ENCODE measurements at places on chromosomes 16 and 17.

DNA sequence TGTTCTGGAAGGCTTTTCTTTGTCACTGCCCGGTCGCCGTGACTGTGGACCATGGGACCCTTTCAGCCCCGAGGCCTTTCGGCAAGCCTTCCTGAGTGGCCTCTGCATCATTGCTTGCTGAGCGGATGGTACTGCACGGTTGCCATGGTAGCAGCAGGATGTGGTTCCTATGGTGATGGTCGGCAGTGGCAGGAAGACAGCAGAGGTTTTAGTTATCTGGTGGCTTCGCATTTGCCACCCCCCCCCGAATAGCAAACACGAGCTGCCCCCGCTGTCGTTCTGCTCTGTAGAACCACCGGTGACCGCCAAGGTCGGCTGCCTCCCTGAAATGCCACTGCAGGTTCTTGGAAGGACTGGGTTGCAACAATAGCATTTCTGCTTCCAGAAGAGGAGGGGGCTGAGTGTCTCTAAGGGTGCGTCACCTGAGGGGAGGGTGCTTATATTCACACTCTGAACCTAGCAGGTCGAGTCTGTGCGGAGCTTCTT, 76.6 kb downstream of the CMIP start:
- DNase-seq, result peak; percentile 84

- DNase-seq, result no peak
These were observed 139.1 kb upstream of the CACNG3 start for GRCh38 chr16:24116989-24117388.

DNA sequence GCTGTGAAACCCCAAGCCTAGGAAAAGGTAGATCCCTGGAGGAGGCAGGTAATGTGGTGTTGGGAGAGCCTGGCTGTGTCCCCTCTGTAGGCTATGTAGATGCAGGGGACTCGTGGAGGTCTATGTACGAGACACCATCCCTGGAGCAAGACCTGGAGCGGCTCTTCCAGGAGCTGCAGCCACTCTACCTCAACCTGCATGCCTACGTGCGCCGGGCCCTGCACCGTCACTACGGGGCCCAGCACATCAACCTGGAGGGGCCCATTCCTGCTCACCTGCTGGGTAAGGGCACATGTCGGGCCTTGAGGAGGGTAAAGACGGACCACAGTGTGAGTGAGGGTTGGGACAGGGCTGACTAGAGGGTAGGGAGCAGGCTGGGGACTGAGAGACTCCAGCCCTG, 12.0 kb downstream of the ACE start:
- no peak for DNase-seq

- DNase-seq, result no peak
These were observed 73.7 kb downstream of the MAP2K4 start for GRCh38 chr17:12094336-12094735.

GRCh38 chr16:80993307-80993706, 13.4 kb downstream of the CMC2 start:
- DNase-seq, result no peak

DNA sequence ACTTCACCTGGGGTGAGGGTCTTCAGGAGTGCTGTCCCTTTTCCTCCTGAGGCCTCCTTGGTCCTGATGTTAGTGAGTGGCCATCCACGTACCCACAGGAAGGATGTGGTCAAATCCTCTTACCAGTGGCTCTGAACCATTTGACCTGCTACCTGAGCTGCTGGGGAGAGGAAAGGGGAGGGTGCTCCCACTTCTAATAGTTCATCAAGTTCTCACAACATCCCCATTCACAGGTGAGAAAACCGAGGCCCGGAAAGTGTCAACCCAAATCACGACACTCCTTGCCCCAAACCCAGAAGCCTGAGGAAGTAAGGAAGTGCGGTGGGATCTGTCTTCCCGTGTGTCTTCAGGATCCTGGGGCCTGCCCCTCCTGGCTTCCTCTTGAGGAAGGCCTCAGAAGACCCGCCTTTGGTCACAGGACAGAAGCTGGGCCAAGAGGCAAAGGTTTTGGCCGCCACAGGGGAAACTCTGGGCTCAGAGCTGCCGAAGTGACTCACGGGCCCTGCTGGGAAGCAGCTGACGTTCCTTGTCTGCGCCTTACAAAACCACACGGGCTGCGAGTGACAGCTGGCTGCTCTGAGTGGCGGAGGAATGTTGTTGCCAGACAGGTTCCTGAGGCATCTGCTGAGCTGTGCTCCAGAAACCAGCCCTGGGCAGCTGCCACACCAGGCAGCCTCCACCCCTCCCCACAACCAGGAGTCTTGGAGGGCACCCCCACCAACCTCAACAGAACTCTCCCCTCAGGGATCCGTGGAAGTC, 13.9 kb upstream of the KIFC3 start:
- peak; percentile 75 for DNase-seq

- DNase-seq, result no peak
These were observed 86.8 kb downstream of the CCT6B start for GRCh38 chr17:34874478-34874877.

DNA sequence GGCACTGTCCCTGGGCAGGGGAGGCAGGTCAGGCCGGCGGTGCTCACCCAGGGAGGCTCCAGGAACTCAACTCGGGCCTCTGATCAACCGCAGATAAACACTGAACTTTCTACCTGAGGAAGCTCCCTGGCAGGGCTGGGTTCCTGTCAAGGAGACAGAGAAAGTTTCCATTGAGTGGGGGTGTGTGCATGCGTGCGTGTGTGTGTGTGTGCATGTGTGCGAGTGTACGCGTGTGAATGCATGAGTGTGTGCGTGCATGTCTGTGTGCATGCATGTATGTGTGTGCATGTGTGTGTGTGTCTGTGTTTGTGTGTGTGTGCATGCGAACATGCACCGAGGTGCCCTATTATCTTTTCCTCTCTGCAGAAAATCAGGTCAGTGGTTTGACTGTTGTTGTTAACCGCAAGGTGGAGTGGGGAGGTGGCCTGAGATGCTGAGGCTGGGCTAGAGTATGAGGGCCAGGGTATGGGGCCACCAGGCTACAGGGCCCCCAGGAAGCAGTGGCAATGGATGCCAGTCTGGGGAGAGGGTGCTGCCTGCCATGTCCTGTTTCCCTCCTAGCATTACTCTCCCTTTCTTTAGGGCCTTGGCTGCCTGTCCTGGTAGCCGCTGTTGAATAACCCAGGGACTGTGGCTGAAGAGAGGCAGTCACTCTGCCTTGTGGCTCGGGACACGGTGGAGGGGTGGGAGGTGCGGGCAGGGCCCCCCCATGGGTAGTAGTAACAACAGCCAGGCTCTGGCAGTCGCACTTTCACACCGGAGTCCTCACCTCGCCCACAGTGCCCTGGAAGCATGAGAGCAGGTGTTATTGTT, 24.0 kb downstream of the CCR7 start:
- DNase-seq, result peak; percentile 86

- DNase-seq, result no peak
These were observed 1254.5 kb upstream of the GOT2 start for GRCh38 chr16:59988591-59988990.

Data from activated CD4-positive, alpha-beta memory T cell treated with anti-CD3 and anti-CD28 coated beads for 36 hours (primary cell).